Osteoblast (primary cell): ENCODE measurements at places on chromosomes 5 and 9. TPM values are rescaled to one million over a fixed set of nuclear protein-coding genes. Genes with fewer than 3 reads are reported as not detected.

Gene LAMC3
- total RNA-seq: under 0.01 TPM in 1 of 2 replicates, not detected in the other

Gene PCDHB9
- total RNA-seq: 1.2 and 1.8 TPM in 2 replicates

Gene RNF180
- total RNA-seq: 10.5 and 12.7 TPM in 2 replicates

Gene SLC46A2
- under 0.01 TPM in 1 of 2 replicates, not detected in the other for total RNA-seq

Gene CATSPER3
- 0.29 and 0.36 TPM in 2 replicates for total RNA-seq

Gene CAMK2A
- total RNA-seq: 0.36 and 0.88 TPM in 2 replicates

Gene NEURL1B
- total RNA-seq: 0.29 and 0.36 TPM in 2 replicates

Gene ALAD
- 23.9 and 26.8 TPM in 2 replicates for total RNA-seq

DNA sequence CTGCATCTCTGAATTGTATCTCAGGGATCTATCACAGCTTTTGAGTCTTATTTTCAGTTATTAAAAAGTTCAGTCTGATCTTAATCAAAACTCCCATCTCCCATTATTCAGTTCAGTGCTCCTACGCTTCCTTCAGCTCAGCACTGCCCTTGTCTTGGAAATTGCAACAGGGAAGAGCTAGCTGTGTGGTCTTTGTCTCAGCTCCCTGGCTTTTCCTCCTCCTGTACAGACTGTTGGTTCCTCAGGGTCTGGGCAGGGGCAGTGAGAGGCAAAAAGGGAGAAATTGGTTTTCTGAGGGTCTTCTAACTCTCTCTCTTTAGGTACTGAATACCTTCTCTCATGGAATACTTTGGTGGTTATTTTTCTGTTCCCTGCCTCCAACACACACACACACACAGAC, 48.2 kb downstream of the PDE8B start:
- no peak for DNase-seq
- no peak overlapping the region for H3K4me3 ChIP-seq
- peaks cover 33% of the 10 kb centered on the region for H3K27me3 ChIP-seq
- no peak overlapping the region for H3K27ac ChIP-seq

- no peaks in the 10 kb centered on the region for H3K27me3 ChIP-seq
- peaks cover 21% of the 10 kb centered on the region for H3K4me1 ChIP-seq
- H3K36me3 ChIP-seq: no peaks in the 10 kb centered on the region
- peak overlapping the region; percentile 53 for H3K27ac ChIP-seq
- DNase-seq: peak; percentile 94
- H3K4me3 ChIP-seq: no peak overlapping the region
Measured at GRCh38 chr5:33105521-33105941, 335.2 kb upstream of the TARS1 start.

DNA sequence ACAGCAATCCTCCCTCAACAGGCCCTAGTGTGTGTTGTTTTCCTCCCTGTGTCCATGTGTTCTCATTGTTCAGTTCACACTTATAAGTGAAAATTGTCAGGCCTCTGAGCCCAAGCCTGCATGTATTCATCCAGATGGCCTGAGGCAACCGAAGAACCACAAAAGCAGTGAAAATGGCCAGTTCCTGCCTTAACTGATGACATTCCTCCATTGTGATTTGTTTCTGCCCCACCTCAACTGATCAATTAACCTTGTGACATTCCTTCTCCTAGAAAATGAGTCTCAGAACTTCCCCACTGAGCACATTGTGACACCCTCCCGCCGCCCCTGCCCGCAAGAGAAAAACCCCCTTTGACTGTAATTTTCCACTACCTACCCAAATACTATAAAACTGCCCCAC, 17.4 kb upstream of the TRPC7 start:
- H3K4me1 ChIP-seq: no peaks in the 10 kb centered on the region
- H3K4me3 ChIP-seq: no peak overlapping the region
- no peaks in the 10 kb centered on the region for H3K27me3 ChIP-seq
- DNase-seq: no peak

DNA sequence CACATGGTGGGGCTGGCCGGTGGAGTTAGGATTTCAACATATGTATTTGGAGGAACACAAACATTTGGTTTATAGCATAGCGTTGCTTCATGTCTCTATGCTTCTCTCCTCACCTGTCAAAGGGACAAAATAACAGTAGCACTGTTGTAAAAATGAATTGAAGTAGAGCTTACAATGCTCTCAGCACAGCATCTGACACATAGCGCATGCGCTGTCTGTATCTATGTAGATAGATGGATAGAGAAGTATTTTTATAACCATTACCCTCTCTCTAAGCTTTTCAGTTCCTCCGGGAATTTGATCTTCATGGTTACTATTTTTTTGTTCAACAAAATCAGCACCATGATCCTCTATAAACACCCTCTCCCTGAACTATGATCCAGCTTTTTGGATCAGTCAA, 166.0 kb downstream of the TTLL11 start:
- no peaks in the 10 kb centered on the region for H3K27me3 ChIP-seq
- no peak overlapping the region for H3K27ac ChIP-seq
- DNase-seq: no peak
- H3K36me3 ChIP-seq: no peaks in the 10 kb centered on the region
- H3K4me3 ChIP-seq: no peak overlapping the region

- H3K36me3 ChIP-seq: peaks cover 44% of the 10 kb centered on the region
- no peaks in the 10 kb centered on the region for H3K4me1 ChIP-seq
Measured at GRCh38 chr9:71704796-71705195, 63.5 kb downstream of the CEMIP2 start.

- H3K4me1 ChIP-seq: peaks cover 6% of the 10 kb centered on the region
- DNase-seq: peak; percentile 79
- H3K36me3 ChIP-seq: no peaks in the 10 kb centered on the region
- no peak overlapping the region for H3K27ac ChIP-seq
- peaks cover 78% of the 10 kb centered on the region for H3K27me3 ChIP-seq
Measured at GRCh38 chr5:135547590-135548254, 12.0 kb upstream of the NEUROG1 start.

GRCh38 chr9:89312222-89312571, 1.2 kb downstream of the CKS2 start:
- H3K27ac ChIP-seq: peak overlapping the region; percentile 88
- peaks cover 16% of the 10 kb centered on the region for H3K36me3 ChIP-seq
- H3K4me3 ChIP-seq: peak overlapping the region; percentile 81
- H3K4me1 ChIP-seq: peaks cover 36% of the 10 kb centered on the region
- no peaks in the 10 kb centered on the region for H3K27me3 ChIP-seq

GRCh38 chr9:71363286-71363961, 242.0 kb upstream of the TRPM3 start:
- DNase-seq: no peak
- no peaks in the 10 kb centered on the region for H3K27me3 ChIP-seq
- H3K4me1 ChIP-seq: no peaks in the 10 kb centered on the region
- no peak overlapping the region for H3K27ac ChIP-seq
- no peak overlapping the region for H3K4me3 ChIP-seq

GRCh38 chr5:159198063-159199036, 11.0 kb downstream of the RNF145 start:
- no peak overlapping the region for H3K27ac ChIP-seq
- H3K4me1 ChIP-seq: no peaks in the 10 kb centered on the region
- H3K36me3 ChIP-seq: peaks cover 33% of the 10 kb centered on the region
- no peaks in the 10 kb centered on the region for H3K27me3 ChIP-seq
- no peak overlapping the region for H3K4me3 ChIP-seq
- DNase-seq: no peak

DNA sequence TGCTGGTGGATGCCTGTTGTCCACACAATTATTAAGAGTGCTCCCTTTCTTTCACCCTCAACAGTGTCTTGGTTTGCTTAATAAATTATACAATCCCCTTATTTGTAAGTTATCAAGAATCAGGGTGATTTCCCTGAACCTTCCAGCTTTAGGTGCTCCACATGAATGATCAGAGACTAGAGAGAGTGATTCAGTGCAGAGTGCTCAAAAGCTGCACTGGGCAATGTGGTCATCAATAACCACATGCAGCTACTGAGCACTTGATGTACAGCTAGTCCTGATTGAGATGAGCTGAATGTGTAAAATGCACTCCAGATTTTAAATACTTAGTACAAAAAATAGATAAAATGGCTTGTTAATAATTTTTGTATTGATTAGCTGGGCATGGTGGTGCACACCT, 76.8 kb upstream of the TRIO start:
- H3K36me3 ChIP-seq: no peaks in the 10 kb centered on the region
- peaks cover 16% of the 10 kb centered on the region for H3K4me1 ChIP-seq
- DNase-seq: no peak
- H3K27ac ChIP-seq: no peak overlapping the region
- H3K4me3 ChIP-seq: no peak overlapping the region

- H3K4me1 ChIP-seq: no peaks in the 10 kb centered on the region
- peaks cover 6% of the 10 kb centered on the region for H3K27me3 ChIP-seq
- H3K36me3 ChIP-seq: no peaks in the 10 kb centered on the region
- no peak within 1 kb of the TSS for H3K4me3 ChIP-seq
Measured at GRCh38 chr5:45696206-45696836, at the start of gene HCN1. TSS of gene HCN1 (minus strand) at chr5:45696380.
